ENCODE measurements at places on chromosomes 6 and 20.

DNA sequence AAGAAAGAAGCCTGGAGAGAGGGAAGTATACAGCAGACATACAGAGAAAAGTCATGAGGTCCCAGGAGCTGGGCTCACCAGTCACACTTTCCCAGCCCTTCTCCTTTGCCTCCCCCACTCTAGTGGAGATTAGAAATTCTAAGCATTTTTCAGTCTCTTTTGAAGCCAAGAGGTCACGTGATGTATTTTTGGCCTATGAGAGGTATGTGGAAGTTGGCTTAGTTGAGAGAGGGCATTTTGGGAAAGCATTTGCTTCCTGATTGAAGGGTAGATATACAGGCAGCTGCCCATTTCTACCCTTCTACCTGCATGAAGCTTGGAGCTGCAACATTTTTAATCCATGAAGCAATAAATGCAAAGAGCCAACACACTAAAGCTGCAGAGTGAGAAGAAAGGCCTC is 106.0 kb upstream of the TNFAIP3 start:
- DNase-seq = no peak

GRCh38 chr6:19734061-19734460 is 103.1 kb upstream of the ID4 start:
- DNase-seq = no peak

DNA sequence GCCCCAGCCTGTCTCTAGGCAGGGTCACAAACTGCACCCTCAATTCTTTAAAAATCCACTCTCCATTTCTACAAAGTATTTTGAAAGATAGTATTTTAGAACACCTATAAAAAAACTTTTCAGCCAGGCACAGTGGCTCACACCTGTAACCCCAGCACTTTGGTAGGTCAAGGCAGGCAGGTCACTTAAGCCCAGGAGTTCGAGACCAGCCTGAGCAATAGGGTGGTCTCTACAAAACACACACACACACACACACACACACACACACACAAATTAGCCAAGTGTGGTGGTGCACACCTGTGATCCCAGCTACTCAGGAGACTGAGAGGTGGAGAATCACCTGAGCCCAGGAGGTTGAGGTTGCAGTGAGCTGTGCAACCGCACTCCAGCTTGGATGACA is 30.2 kb downstream of the SLC23A2 start:
- DNase-seq = no peak

DNA sequence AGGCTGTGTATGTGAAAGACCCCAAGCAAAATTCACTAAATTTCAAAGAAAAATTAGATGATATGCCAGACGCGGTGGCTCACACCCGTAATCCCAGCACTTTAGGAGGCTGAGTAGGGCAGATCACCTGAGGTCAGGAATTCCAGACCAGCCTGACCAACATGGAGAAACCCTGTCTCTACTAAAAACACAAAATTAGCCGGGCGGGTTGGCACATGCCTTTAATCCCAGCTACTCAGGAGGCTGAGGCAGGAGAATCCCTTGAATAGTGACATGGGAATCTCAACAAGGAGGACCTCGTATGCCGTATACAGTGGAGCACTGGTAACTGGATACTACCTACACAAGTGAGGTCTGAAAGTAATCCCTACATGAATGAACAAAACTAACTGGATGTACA is 92.7 kb upstream of the JARID2 start:
- no peak for DNase-seq

DNA sequence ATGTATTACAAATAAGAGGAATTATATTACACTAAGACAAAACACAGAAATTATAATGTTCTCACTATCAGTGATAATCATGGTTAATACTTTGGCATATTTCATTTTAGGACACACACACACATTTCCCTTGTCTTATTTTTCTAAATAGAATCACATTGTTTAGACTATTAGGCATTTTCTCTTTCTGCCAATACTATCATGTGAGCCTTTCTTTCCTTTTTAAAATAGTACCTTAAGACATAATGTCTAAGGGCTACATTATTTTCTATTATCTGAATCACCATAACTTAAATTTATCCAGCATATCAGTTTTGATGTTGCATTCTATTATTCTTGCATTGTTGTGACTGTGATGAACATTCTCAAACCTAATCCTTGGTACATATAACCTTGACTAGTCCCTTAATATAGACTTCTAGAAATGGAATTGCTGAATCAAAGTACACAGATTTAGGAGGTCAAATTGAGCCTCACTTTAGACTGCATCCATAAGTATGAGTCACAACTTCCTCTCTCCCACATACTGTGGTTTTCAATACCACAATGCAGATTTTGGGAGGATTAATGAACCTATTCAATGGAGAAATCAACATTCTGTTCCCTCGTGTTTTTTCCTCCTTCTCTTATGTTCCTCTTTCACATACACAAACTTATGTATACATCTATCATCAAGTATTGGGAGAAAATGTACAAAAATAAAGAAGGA is 212.6 kb downstream of the MOXD1 start:
- DNase-seq = no peak

GRCh38 chr20:703006-703405 is 27.4 kb upstream of the SCRT2 start:
- no peak for DNase-seq

DNA sequence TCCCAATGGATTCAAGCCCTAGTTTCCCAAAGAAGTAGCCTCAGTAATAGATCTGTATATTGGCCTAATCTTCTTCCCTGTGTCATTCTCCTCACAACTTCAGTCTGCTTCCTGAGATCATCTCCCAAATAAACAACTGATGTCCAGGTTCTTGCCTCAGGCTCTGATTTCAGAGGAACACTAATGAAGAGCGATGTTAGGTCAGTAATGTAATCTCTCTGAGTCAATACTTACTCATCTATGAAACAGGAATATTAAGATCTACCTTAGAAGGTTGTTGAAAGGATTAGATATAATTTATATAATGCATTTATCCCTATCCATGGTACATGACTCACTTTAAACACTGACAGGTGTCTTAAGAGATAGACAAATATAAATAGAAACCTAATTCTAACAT is 246.0 kb upstream of the FLRT3 start:
- DNase-seq = no peak

DNA sequence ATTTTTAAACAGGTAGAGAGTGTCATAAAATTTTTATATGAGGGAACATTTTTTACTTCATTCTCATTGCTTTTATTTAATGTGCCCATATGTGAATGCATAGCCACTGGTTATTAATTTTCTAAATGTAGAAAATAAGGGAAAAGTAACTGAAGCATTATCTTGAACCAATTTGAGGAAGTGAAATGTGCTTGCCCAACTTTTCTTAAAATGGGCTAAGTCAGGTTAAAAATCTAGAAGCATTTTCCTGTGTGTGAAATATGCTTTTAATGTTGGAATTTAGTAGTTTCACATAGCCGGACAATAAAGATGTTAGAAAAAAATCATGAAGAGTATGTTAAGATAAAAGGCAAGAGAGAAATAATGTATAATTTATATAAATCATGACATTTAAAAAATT is 3.8 kb downstream of the SEC23B start:
- no peak for DNase-seq

GRCh38 chr6:137903933-137904821 is 37.1 kb downstream of the TNFAIP3 start:
- DNase-seq = peak; percentile 79

DNA sequence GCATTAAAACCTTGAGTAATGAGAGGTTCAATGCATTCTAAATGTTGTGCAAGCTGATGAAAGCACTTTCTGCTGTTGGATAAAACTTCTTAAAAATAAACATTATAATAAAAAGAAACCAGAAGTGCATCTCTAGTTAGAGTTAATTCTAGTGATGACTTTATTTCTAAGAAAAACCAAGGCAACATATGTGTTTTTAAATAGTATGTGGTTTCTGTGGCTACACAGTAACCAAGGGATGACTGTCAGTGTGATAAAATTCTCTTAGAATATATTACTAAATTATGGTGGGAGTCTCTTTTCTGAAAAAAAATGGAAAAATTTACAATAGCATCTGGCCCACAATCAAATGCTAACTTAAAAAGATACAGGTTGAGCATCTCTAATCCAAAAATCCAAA is 117.0 kb downstream of the ME1 start:
- no peak for DNase-seq

GRCh38 chr6:21791581-21791980 is 198.0 kb downstream of the SOX4 start:
- no peak for DNase-seq

DNA sequence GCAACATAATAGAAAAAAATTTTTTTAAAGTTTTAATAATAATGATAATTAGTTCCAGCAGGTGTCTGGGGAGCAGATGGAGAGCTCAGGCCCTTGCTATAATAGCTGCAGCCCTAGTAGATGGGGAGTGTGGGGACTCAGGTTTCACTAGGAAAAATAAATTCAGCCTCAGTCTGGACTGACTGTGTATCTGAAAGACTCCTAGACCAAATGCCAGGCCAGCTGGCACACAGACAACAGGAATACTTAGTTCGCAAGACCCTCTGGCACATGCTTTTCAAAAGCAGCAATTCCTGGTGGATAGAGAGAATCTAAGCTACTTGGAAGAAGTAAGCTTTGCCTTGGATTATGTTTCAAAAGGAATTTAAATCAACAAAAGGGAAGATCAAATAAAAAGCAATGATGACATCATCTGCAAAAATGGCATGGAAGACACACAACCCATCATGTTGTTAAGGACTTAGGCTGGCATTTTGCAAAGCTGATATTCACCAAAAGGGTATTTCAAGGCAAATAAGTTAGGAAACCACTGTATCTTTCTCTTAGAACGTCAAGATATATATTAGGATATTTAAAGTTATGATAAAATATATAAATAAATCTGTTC is 107.8 kb downstream of the RNGTT start:
- DNase-seq = no peak

DNA sequence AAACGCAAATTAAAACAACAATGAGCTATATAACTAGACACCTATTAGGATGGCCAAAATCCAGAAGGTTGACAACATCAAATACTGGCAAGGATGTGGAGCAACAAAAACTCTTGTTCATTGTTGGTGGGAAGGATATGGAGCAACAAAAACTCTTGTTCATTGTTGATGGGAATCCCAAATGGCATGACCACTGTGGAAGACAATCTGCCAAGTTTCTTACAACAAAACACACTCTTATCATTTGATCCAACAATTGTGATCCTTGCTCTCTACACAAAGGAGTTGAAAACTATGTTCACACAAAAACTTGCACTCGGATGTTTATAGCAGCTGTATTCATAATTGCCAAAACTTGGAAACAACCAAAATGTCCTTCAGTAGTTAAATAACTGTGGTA is 61.8 kb upstream of the LAMA2 start:
- DNase-seq = no peak

DNA sequence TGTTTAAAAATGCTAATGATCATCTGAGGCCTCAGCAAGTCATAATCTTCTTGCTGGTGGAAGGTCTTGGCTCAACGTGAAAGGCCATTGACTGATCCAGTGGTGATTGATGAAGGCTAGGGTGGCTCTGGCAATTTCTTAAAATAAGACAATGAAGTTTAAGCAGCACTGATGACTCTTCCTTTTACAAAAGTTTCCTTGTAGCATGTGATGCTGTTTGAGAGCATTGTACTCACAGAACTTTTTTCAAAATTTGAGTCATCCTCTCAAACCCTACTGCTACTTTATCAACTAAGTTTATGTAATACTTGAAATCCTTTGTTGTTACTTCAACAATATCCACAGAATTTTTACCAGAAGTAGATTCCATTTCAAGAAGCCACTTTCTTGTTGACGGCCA is 382.3 kb downstream of the ESR1 start:
- no peak for DNase-seq

- no peak for DNase-seq
Measured at GRCh38 chr6:3319610-3320200, 61.0 kb downstream of the PSMG4 start.

Measured in activated CD8-positive, alpha-beta memory T cell treated with anti-CD3 and anti-CD28 coated beads for 24 hours (primary cell).